GM03348 (cell line): ENCODE measurements at places on chromosomes 2 and 18.

DNA sequence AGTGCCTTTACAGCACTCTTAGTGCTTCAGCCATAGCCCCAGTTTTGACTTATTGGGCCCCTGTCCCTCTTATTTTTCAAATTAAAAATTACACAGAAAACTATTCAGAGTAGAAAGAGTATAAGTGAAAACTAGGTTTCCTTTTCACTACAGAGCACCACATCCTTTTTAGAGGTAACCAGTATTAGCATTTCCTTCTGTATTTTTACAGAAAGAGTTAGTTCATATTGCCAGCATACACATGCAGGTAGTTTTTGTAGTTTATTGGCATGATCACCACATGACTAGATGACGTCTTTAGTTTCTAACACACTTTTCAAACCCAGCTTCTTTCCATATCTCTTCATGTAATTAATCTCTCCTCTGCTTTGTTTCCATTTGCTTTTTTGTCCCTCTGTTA is 66.4 kb downstream of the UBE2E3 start:
- DNase-seq, result no peak

- no peak for DNase-seq
These were observed 101.4 kb downstream of the HDAC4 start for GRCh38 chr2:239299218-239299939.

GRCh38 chr2:207073412-207073800 is 92.3 kb downstream of the KLF7 start:
- DNase-seq, result no peak

GRCh38 chr2:240403396-240404104 is 31.9 kb upstream of the GPC1 start:
- DNase-seq, result no peak
